ENCODE measurements at places on chromosomes 2 and 18.

GRCh38 chr2:233917116-233917515, at the start of gene TRPM8:
TRPM8 (plus strand) TSS chr2:233917373; CDS start chr2:233926538, 9,165 bp downstream.
- no peak for DNase-seq

- DNase-seq: no peak
Measured at GRCh38 chr18:72697706-72698105, 153.6 kb upstream of the CBLN2 start.

DNA sequence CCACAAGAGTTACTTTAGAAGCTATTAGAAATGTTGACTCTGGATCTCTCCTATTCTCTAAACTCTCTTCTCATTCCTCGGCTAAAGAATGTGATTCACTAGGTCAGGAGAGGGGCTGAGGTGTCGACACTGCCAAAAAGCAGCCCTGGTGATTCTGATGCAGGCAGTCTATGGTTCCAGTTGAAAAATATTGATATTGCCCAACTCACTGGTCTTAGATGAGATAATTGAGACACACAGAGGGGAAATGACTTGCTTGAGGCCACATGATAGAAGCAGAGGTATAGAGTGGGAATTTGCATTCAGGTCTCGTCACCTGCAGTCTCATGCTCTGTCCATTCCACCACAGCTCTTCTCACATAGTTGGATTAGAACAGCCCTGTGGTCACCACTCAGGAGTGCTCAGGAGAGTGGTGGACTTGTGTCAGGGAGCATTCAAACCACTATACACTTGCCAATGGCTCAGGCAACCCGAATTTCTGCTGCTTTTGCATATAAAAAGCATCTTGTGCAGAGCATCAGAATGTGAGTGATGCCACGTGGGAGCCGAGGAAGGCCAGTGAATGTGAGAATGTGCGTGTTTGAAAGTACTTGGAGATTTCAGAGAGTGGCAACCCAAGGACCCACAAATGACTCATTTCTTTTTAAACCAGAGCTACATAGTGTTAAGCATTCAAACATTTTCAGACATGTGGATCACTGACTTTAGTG, 65.1 kb upstream of the CTLA4 start:
- peak; percentile 29 for DNase-seq

GRCh38 chr18:5998166-5998881, 103.0 kb upstream of the TMEM200C start:
- DNase-seq: no peak

DNA sequence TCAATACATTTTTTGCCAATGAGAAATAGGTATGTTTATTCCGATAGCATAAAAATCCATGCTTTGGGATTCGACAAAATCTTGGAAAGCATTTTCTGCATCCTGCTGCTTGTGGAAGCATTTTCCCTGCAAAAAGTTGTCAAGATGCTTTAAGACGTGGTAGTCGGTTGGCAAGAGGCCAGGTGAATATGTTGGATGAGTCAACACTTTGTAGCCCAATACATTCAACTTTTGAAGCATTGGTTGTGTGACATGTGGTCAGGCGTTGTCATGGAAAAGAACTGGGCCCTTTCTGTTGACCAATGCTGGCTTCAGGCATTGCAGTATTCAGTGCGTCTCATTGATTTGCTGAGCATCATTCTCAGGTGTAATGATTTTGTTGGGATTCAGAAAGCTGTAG, 764.5 kb downstream of the TRIB2 start:
- no peak for DNase-seq

DNA sequence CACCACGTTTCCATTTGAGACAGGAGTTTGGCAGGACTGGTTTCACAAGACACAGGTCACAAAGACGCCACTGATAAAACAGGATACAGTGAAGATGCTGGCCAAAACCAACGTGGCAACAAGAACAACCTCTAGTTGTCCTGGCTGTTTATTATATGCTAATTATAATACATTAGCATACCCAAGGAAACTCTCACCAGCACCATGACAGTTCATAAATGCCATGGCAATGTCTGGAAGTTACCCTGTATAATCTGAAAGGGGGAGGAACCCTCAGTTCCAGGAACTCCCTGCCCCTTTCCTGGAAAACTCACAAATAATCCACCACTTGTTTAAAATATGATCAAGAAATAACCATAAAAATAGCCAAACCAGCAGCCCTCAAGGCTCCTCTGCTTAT, 148.3 kb downstream of the RBM43 start:
- DNase-seq: no peak

DNA sequence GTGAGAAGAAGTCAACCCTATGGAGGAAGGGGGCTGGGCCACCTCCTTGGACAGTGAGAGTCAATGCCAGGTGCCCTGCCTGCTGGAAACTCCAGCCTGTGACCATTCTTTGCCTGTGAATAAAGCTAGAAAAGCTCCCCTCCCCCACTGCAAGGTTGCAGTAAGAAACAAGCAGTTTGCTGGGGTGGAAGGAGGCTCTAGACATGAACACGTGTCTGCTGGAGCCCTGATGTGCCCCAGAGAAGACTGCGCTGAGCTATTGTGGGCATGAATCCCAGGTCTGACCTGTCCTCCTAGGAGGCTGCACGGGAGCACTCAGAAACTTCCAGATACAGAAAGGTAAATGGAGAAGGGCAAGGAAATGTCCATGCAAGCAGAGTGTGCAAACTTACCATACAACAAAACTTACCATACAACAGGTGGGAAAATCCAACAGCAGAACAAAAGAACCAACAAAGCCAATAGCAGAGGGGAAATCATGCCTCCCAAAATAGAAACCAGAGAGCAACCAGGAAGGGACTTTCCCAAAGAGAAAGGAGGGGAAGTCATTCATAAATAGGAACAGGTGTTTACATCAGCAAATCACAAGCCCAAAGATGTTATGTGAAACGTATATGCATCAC, 278.7 kb downstream of the BCL2 start:
- peak; percentile 21 for DNase-seq

DNA sequence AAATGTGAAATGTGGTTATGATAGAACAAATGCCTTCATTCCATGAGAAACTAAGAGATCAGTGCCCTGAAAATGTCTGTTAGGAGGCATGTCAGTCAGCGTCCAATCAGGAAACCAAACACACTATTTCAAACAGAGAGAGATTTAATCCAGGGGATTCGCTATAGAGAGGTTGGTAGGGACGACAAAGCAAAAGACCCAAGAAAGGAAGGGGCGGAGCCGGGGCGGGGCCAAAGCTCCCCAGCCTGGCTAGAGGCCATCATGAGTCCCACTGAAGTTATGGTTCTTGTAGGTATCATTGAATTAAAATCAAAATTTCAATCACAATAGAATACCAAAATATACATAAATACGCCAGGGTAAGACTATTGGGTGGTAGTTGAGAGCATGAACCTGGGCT, 32.9 kb upstream of the RNF149 start:
- DNase-seq: peak; percentile 48

DNA sequence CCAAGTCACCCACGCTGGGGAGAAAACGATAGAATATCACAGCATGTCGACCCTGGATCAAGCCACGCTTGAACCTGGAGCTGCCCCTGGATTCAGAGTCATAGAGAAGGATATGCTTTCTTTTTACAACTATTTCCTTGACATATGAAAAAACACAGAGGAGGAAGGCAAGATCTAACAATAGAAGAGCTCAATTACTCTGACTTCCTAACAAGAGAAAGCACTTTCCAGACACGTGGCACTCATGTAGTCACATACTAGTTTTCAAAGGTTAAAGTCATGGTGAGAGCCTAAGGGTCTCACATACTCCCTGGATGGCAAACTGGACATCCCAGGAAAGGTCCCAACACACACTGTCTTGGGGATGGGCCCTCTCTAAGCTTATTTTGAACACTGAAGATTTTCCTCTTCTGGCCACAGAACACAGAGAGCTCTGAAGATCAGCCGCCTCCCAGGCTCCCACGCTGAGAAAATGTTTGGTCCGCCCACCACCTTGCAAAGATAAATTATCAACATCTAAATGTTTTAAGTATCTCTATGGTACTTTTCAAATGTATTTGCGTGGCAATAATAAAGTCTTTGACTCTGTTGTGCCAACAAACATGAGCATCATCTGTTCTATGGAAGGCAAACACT, 4.9 kb downstream of the PXDN start:
- DNase-seq: no peak

DNA sequence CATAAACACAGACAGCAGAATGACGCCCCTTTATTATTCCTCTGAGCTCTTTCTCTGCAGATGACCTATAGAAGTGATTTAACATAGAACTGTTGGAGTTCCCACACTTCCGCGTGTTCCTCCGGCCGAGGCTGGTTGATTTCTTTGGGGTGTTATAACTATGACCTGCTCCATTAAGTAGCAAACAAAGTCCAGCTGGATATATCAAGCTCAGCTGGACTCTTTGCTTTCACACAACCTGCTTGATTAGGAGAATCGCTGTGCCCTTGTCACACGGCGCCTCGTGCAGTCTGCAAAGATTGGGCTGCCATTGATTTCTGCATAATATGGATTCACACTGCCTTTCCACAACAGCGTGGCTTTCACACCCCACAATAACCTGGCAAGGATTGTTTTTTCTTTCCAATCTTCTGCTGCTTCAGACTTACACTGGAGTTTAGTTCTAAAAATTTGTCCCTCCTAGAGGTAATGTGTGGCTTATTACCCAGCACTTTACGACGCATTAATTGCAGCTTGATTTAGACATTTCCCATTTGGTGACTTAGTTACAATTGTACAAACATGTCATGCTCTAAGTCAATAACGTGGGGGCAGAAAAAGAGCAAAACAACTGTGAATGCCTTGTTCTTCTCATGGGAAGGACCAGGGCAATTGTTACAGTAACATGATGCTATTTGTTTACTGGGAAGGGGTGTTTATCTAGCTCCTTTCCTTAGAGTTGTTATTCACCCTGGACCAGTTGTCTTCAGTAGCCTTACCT, 485.7 kb downstream of the TXNL1 start:
- DNase-seq: no peak

DNA sequence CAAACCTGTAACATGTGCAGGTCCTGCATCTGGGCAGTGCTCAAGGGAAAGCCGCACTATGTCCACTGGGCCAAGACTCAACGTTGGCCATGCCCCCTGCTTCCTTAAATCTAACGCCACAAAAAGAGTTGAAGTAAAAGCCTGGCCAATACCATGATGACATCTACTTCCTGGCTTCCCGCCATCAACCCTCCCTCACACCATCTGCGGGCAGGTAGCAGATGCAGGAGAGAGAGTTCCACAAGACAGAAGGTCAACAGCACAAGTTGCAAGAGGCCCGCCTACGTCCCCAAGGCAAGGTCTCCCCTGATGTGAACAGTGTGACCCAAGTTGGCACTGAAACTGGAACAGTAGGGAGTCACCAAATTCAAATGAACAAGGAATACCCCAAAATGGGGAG, 48.4 kb downstream of the ABCG8 start:
- no peak for DNase-seq

DNA sequence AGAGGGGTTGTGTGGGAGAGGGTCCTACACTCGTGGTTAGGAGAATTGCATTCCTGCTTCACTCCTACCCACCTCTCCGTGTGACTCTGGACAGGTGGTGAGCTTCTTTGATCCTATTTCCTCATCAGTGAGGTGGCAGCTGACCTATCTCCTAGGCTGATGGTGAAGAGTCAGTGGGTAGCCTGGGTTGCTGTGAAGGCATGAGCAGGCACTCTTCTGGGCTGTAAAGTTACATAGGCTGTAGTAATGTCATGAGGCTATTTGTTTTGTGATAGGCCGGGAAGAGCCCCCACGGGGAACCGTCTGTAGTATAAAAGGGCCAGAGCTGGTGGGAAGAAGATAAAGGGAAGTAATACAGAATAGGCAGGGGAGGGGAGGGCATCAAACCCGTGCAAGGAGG, 83.8 kb downstream of the TMEM247 start:
- no peak for DNase-seq
